ENCODE measurements at places on chromosomes 1 and 21. TPM values are rescaled to one million over a fixed set of nuclear protein-coding genes. Genes with fewer than 3 reads are reported as not detected.

DNA sequence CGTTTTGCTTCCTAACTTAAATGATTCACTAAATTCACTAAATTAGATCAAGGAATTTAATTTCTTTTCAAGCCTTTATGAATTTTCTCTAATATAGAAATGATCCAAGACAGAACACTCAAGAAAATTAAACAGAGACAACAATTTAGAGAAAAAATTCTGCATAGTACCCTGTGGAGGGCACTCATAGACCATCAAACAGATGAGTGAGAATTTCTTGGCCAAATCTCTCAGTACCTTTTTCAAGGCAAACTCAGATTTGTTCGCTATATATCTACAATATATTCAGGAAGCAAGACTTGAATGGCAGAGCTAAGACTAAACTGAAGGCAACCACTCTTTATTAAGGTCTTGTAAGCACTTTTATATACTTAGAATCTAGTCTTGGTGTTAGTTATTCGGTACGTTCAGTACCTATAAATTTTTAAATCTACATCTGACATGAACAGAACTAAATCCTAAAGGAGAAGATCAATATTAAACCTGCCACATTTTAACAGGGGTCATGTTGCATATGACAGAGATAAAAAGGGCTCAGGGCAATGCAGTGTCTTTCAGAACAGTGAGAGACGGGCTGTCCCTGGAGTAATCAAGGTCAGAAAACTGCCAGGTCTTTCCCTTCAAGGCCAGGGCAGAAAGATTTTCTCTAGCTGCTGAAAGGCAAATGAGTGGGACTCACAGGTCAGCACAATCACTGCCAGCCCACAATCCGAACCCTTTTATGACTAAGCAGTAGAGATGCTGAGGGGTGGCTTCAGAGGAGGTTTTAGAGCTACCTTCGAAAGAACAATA is 118.8 kb upstream of the TMPRSS15 start:
- no peak for DNase-seq

DNA sequence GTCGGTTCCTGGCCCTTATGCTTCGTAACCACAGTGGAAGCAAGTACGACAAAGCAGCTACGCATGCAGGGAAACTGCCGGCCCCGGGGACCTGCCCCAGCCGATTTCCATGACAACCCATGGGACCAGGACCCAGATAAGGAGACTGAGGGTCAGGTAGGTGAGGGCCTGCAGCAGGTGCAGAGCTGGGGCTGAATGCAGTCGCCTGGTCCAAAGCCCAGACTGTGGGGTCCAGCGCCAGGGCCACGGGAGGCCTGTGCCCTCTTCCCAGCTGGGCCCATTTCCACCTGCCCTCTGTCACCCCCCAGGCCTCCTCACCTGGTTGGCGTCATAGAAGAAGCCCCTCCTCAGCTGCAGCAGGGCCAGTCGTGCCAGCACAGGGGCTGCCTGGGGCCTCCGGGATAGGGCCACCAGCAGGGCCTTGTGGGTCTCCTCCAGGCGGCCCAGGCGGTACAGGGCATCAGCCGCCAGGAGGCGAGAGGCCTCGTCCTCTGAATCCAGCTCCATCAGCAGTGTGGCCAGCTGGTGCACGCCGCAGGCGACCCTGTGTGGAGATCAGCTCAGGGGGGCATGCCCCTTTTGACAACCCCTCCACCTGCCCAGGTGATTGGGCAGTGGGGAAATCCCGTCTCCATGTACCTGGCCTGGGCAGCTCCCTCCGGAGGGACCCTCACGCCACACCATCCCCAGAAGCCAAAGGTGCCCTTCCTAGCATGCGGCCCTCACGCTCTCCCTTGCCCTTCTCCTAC is 14.2 kb downstream of the TTC34 start:
- DNase-seq, result peak; percentile 10

DNA sequence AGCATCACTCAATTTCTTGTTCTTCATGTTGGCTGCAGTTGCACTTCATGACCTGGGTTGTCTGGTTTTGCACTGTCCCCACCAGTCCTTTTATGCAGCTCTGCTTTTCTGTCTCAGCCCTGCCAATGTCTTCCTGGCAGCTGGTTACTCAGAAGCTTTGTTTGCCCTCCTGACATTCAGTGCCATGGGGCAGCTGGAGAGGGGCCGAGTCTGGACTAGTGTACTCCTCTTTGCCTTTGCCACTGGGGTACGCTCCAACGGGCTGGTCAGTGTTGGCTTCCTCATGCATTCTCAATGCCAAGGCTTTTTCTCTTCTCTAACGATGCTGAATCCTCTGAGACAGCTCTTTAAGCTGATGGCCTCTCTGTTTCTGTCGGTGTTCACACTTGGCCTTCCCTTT is 6.6 kb downstream of the PIGV start:
- DNase-seq, result no peak

- no peak for DNase-seq
Measured at GRCh38 chr1:39034114-39034654, 8.0 kb downstream of the NDUFS5 start.

GRCh38 chr1:85316321-85316720 is 39.9 kb upstream of the BCL10 start:
- DNase-seq, result no peak

GRCh38 chr1:31702836-31703404 is 897 bp downstream of the COL16A1 start:
- no peak for DNase-seq

- DNase-seq, result no peak
Measured at GRCh38 chr1:115134850-115135480, 45.7 kb upstream of the TSPAN2 start.

- DNase-seq, result no peak
Measured at GRCh38 chr1:13588946-13589796, 5.5 kb downstream of the PDPN start.

DNA sequence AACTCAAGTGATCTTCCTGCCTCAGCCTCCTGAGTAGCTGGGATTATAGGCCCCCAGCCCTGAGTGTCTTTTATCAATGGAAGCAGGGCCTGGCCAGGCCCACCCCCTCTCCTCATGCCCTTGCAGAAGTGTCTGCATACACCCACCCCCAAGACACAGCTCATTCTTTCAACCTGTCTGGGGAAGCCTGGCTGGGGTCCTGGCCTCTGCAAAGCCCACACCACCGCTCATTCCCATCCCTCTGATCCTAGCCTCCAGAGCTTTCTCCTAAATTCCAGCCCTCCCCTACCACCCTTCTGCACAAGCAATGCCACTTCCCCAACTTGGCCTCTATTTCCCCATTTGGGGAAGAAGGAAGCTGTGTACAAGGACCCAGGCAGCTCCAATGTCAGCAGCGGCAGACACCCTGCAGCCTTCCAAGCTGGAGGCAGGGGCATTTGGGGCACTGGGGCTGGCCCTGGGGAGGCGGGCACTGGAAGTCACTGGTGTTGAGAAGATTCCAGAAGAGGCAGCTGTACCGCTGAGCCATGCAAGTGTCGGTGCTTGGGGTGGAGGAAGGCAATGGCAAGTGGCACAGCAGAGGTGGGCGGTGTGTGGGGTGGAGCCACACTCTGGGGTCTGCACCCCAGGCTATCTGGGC is 33.7 kb upstream of the ARF1 start:
- no peak for DNase-seq

- DNase-seq, result no peak
Measured at GRCh38 chr1:84434081-84434769, 35.9 kb downstream of the DNASE2B start.

- DNase-seq, result no peak
Measured at GRCh38 chr1:173195596-173196088, 11.5 kb downstream of the TNFSF4 start.

The FAM3B gene
- 5.1 TPM for total RNA-seq

The ESRRG gene
- 0.29 TPM for total RNA-seq
